SK-MEL-5 (cell line): ENCODE measurements at places on chromosomes 12 and 14.

DNA sequence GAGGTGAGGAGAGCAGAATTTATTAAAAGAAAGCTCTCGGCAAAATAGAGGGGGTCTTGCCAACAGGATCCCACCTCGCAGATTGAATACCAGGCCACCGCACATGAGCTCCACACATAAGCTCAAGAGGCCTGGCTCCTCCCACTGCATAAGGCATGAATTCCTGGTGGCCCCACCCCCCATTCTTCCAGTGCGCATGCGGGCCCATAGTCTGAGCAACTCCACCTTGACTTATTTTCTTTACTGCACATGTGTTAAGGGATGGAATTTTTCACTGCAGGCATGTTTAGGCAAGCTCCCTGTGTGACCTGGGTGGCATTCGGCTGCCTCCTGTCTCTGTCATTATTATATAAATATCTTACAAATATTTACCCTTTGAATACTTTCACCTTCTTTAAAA is 412.5 kb downstream of the RMST start:
- peak; percentile 10 for DNase-seq

- peak; percentile 30 for DNase-seq
These were observed 886 bp upstream of the PRICKLE1 start for GRCh38 chr12:42590330-42590934.

DNA sequence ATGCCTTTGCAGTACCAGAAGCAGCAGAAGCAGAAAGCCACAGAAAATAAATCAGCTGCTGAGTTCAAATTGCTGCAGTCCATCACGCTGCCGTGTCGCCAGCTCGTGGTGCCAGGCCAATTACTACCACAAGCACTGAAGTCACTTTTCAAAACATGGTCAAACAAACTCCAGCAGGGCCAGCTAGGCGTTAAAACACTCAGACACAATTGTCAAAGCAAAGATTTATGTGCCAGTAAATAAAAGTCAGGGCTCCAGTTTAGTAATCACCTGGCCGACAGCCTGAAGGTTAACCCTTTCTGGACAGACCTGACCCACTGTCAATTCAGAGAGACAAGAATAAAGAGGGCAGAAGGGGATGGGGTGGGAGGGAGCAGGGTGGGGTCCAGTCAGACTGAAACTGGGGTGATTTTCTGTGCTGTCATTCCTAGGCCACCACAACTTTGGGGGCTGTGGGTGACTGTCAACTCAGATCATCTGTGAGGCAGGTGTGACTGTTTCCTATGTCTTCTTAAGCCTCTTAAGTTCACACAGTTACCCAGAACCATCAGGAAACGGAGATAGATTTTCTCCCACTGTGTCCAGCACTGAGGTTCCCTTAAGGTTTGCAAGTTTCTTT is 109.8 kb upstream of the FUT8 start:
- DNase-seq: no peak

- DNase-seq: peak; percentile 29
These were observed 1.1 kb downstream of the ETV6 start for GRCh38 chr12:11650286-11651281.

GRCh38 chr12:28767836-28768348 is 381.2 kb upstream of the FAR2 start:
- DNase-seq: peak; percentile 97

GRCh38 chr12:2149091-2149490 is 96.3 kb downstream of the CACNA1C start:
- DNase-seq: no peak
